ENCODE measurements at places on chromosomes 16 and 17.

DNA sequence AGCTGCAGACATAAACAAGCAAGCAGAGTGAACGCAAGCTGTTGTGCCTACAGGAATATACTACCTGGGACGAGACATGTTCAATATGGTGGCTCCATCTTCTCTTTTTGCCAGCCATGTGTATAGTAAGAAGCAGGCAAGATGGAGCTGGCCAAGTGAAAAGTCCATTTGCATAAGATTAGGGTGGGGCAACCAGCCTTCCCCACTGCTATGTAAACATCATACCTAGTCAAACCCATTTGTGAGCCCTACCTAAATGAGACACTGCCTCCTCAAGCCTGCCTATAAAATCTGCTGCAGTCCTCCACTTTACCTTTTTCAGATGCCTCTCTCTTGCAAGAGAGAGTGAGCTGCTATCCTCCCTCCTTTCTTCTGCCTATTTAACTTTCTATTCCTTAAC is 370.1 kb upstream of the PMFBP1 start:
- DNase-seq = no peak

- DNase-seq = no peak
These were observed 23.1 kb downstream of the DEF8 start for GRCh38 chr16:89971495-89972243.

- no peak for DNase-seq
These were observed 29.7 kb upstream of the RMI2 start for GRCh38 chr16:11315510-11315909.

- DNase-seq = no peak
These were observed 127.7 kb upstream of the GSE1 start for GRCh38 chr16:85485379-85485778.

GRCh38 chr17:10155371-10156076 is 42.9 kb downstream of the GAS7 start:
- DNase-seq = no peak

- DNase-seq = no peak
These were observed 53.4 kb downstream of the MFSD11 start for GRCh38 chr17:76791053-76791980.

GRCh38 chr16:2866431-2866830 is 8.5 kb upstream of the PRSS22 start:
- no peak for DNase-seq

- DNase-seq = no peak
These were observed 1.5 kb upstream of the TBCD start for GRCh38 chr17:82750241-82750908.

DNA sequence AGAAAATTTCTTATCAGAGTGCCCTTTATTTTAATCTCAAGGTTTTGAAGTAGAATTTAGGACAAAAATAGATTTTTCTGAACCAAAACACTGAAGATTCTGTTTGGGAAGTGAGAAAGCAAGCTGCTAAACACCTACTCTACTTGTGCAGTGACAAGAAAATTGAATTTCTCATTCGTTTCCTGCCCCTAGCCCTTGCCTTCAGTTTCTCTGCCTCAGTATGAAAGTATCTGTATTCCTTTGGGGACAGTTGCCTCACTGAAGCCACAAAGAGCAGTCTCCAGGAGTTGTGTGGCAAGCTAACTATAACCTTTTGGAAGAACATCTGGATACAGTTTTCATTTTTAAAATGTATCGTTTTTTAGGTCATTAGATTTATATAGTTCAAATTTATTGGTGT is 19.7 kb downstream of the MOSMO start:
- DNase-seq = no peak

DNA sequence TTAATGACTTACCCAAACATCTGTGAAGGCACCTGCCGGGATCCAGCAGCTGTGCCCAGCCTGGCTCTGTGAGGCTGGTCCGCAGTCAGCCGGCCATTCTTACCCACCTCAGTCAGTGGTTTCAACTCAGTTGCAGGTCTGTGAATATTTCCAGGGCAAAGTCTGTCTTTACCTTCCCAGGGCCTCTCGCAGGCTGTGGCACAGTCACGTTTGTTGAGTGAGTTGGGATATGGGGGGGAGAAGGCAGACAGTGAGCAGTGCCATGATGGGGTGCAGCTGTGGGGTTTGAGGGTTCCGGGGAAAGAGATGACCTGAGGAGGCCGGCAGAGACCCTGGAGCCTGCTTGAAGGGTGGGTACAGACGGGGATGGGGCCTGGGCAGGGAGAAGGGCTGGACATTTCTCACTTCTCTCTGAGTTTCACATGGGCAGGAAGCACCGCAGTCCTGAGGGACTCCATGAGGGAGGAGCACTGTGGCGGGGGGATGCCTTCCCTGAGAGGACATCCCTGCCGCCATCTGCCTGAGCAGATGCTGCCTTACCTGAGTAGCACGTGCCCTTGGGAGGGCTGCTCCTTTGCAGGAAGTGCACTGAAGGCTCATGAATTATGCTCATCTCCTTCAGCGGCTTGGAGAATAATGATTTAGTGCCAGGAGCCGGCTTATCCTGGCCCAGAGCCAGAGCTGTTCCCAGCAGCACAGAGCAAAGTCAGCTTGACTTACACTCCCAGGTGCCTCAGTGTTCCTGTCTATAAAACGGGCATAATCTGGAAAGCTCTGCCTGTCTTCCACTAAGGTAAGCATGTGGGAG is 48.1 kb downstream of the KSR1 start:
- DNase-seq = no peak

GRCh38 chr16:5854027-5854426 is 756.4 kb upstream of the EEF2KMT start:
- no peak for DNase-seq

DNA sequence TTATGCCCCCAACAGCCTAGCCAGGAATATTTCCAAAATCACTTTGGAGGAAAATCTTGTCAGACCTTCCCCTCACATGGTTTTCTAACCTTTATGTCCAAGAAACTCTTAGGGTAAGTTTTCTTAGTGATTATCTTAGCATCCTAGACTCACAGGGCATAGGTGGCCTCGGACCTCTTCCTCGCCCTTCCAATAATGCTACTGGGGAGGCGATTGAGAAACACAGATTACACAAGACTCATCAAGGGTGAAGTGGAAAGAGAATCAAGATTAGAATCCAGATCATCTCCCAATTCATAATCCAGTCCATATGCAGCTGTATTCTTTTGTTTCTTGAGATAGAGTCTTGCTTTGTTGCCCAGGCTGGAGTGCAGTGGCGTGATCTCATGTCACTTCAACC is 358.4 kb upstream of the CDH5 start:
- DNase-seq = no peak

- no peak for DNase-seq
These were observed 9.1 kb downstream of the TOM1L1 start for GRCh38 chr17:54909766-54910165.

DNA sequence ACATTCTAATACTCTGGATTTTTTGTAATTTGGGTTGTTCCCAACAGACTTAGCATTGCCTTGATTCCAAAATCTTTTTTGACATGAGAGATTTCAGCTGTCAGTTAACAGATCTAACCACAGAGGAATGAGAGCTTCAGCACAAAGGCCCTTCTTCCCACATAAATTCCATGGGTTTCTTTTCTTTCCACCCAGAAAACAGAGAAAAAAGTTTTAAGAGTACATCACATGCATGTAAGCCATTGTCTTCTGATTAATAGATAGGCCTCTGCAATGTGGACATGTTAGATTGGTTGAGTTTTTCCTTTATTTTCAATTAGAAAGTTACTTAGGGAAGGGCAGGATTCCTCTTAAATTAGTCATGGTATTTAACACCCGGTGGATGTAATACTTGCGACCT is 939 bp downstream of the MYH8 start:
- DNase-seq = no peak

DNA sequence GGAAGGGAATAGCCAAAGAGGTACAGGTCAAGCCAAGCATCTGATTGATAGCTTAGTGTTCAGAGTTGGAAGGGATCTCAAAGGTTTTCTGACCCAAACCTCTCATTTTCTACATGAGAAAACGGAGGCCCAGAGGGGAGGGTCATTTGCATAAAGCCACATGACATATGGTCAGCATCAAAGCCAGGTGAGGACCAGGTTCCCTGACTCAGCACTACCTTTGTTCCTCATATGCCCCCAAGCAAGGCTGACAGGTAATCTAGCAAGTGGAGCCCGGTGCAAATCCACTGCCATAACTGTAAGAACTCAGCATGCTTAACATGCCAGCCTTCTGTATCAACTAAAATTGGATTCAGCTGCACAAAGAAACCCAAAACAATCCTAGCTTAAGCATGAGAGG is 28.2 kb upstream of the CCL1 start:
- no peak for DNase-seq

DNA sequence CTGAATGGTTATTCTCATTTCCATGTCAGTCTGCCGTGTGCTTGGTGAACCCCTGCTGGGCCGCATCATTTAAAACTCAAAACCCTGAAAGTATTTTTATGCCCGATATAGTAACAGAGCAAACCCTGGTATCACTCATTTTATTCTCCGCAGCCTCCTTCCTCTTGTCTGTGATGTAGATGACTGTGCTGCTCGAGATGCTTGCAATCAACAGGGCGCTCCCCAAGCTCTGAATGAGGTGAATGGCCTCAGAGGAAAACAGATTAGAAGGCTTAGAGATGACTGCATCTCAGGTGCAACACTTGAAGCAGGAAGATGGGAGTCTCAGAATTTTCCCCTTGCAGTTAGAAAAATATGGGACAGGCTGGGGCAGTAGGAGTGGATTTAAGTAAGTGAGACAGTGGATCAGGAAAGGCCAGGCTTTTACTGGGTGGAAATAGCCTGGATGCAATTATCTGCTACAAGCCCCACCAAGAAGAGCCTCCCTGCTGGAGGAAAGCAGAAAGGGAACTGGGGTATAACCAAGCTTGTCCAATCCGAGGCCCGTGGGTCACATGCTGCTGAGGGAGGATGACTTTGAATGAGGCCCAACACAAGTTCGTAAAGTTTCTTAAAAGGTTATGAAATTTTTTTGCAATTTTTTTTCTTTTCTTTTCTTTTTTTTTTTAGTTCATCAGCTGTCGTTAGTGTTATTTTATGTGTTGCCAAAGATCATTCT is 166.9 kb downstream of the CDH13 start:
- DNase-seq = no peak

DNA sequence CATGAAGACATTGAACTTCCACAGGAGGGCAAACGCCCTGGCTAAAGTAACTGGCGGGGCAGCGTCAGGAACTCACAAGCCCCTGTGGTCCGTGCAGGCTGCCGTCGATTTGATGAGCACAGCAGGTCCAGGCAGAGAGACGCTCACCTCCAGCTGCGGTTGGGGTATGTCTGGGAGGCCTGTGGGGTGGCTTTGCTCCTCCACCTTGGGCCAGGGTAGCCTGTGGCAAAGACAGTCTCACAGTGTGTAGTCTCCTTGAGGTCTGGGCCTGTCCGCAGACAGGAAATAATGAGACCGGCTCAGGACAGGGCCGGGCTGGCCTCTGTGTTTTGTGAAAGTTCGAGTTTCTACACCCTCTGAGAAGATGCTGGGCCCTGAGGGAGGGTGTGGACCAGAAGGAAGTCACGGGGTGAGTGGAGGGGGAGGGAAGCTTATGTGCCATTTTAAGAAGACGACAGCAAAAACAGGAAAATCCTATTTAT is 103.3 kb downstream of the METRNL start:
- no peak for DNase-seq
